ENCODE measurements at places on chromosomes 2 and 18.
A peak's percentile ranks its signal among the peaks of the same experiment; 100 is the strongest.

GRCh38 chr18:11305507-11305906 lies 156.1 kb upstream of the PIEZO2 start:
- no peak for DNase-seq

DNA sequence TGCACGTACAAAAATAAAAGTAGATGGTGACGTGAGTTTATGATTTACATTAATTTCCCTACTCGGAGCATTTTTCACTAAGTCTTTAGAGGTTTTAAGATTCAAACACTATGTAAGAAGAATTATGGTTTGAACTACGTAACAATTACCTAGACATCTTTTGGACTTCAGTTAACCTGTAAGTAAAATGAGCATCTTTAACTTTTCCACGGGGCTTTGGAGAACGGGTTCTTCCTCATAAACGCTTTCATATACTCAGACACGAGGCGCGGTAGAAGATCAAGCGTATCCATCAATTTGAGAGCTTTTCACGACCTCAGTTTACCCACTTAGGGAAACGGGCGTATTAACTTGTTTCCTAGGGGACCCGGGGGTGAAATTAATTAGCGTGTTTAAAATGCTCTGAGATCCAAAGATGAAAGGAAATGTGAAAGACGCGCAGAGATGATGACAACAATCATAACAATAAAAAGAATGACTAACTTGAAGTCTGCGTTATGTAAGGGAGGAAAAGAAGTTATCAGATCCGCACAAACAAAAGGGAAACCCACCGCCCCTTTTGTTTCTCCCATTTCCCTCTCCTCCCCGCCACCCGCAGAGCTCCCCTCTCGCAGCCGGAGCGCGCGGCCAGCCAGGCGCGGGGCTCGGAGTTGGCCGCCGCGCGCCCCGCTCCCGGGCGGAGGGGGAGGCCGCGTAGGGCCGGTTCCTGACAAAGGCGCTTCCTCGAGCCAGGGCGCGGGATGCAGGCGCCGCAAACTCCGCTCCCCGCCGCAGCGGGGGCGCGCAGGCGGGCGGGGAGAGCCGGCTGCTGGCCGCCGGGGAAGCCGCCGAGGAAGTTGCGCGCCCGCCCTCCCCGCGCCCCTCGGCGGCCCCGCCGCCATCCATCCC lies 807 bp downstream of the PELI1 start:
- peak; percentile 16 for DNase-seq

GRCh38 chr2:187168720-187169713 lies 279.0 kb downstream of the CALCRL start:
- no peak for DNase-seq

DNA sequence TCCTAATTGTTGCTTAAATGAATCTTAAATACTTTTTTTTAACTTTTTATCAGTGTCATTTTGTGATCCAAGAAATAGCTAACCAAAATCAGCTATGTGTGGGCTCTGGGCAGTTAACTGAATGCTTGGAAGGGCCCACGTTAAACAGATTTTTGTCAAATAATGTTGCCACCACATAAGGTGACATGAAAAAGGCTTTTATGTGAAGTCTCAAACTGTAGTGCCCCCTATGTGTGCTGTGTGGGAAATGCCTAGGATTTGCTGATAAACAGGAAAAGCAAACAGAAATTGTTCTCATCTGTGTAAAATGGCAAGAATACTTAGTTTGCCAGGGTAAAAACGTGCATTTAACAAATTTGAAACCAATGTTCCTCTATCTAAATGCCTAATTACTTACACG lies 242.2 kb downstream of the ZNF516 start:
- DNase-seq, result no peak

DNA sequence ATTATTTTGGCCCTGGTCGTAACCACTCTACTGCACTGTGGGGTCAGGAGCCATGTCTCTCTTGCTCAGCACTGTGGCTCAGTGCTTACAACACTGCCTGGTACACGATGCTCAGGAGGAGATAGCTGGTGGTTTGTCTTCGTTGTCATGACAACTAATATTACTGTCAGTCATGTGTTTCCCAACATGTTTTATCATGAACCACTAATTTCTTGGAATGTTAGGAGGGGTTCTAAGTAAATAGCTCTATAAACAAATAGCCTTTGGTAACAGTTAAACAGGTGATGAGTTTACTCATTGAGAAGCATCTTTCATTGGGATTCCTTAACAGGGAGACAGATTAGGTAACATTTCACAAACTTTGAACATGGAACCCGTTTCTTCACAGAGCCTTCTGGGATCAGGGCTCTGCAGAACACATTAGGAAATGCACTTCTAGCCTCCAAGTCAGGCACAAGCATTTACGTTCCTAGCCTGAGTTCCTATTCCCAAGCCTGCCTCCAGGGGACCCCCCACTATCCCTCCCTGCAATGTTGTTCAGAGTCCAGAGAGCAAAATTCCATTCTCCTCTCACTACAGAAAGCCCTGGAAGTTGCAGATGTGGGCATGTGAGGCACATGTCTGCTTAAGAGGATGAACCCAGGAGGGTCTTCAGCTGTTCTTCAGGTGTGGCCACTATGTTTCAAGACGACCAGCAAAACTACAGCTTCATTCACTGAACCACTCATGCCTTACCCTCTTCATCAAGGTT lies 6.4 kb upstream of the RBM44 start:
- DNase-seq, result no peak

DNA sequence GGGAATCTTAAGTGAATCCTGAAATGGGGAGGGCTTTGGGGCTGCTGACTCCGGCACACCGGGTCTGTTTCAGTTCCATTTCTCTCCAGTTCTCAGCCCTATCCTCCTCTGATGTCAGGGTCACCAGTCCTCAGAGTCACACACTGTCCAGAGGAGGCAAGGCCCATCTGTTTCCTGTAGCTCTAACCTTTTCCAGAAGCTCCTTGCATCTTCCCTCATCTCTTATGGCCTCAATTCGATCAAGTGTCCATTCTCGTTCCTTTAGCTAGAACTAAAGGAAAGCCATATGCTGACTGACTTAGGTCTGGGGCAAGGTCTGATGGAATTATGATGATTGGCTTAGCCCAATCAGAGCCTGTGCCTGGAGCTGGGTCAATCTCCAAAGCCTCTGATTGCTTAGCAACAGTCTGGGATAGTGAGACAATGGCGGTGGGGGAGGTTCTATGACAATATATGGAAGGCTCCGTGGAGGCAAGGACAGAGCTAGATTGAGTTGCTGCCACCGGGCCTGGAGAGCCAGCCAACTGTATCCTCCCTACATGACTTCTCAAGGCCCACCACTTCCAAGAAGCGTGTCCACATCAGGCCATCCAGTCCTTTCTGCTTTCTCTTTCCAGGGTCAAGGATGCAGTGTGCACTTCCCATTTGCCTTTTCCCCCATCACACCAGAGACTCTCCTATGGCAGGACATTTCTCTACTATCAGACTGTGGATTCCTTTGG lies 5.2 kb downstream of the ANKRD53 start:
- DNase-seq, result no peak

DNA sequence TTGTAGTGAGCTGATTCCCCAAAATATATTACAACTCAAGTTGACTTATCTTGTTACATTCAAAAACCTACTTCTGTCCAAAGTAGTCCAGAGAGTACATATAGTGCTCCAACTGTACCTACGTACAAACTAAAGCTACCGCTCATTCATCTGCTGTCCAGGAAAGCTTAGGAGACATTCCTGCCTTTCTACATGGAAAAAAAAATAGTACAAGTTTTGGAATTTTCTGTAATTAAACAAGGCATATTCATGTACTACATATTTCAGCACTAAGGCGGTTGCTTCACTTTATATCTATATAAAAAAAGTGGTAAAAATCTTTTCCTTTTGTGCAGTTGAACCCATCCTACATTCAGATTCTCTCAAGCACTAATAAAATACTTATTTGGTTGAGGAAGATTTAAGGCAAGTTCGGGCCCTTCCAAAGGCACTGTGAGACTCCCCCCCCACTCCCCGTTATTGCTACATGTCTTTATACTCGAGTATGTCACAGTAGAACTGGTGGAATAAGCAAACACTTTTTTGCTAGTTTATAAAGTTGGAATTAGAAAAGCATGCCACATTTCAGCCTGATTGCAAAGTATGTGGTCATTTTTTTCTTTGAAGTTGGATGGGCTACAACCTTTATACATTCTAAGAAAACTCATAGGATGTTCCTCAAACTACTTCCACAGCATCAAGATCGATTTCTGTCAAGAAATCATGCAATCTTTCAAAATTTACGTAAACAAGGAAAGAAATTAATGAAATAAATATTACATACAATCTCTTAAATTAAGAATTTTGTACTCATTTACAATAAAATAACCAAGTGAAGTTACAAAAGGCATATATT lies 3.7 kb downstream of the ZFP36L2 start:
- DNase-seq, result no peak

All from stimulated activated CD4-positive, alpha-beta T cell treated with anti-CD3 and anti-CD28 coated beads, Interleukin-1b, Interleukin-23, amount 100 ng/mL, for 24 hours (primary cell).